ENCODE measurements at places on chromosomes 7 and 10. TPM values are rescaled to one million over a fixed set of nuclear protein-coding genes. Genes with fewer than 3 reads are reported as not detected.

ZNF727 gene
- 2.6 TPM for total RNA-seq

RET gene
- total RNA-seq, result 0.23 TPM

SYCE1 gene
- total RNA-seq, result 0.37 TPM

GRCh38 chr10:24240041-24240751, 31.3 kb downstream of the KIAA1217 start:
- no peak for DNase-seq

GRCh38 chr10:86876748-86877147, 80.7 kb downstream of the MMRN2 start:
- no peak for DNase-seq

DNA sequence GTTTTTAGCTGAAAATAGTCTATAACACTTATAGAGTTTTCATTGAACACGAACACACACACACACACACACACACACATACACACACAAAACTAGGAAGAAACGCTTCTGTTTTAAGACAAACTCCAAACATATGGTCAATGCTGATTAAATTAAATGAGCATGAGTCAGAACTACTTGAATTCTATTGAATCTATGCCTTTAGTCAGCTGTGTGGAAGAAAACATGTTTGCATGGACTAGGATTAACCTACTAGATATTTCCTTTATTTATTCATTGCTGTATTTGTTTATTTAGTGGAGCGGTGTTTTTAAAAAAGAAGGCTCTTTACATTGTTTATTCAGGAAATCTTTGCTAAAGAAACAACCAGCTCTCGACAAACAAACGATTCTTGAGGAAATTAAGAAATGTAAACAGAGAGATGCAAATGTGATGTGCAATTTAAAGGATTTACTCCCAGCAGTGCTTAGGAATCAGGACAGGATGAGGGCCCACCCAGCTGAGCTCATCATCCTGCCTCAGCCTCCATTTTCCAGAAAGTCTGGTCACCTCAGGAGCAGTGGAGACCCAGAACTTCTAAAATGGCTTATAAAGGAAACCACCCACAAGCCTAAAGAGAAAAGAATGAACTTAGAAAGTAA, 83.2 kb downstream of the PDE1C start:
- DNase-seq, result no peak

- no peak for DNase-seq
These were observed 36.1 kb upstream of the ZNF736 start for GRCh38 chr7:64277630-64278029.

GRCh38 chr10:125129076-125129458, 31.3 kb downstream of the CTBP2 start:
- no peak for DNase-seq

DNA sequence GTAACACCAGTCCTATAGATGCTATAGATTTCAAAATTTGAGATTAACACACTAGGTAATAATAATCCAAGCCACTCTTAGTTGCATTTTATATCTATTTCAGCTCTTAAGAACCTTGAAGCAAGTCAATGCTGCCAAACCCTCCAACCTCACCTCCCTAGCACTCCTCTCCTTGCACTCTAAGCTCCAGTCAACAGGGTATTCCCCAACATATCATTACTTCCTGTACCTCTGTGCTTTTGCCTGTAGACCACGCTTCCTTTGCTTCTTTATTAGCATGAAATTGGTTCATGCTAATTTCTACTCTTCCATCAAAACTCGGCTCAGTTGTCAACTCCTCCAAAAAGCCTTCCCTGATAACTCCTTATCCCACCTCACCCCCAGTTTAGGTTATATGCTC, 24.6 kb downstream of the PEX1 start:
- no peak for DNase-seq

Data from right cardiac atrium (tissue), 5 donors.